Pericardium fibroblast (primary cell): ENCODE measurements at places on chromosomes 12 and 14. TPM values are rescaled to one million over a fixed set of nuclear protein-coding genes. Genes with fewer than 3 reads are reported as not detected.

NELL2 gene
- total RNA-seq = 0.09 and 0.47 TPM in 2 replicates

CD163L1 gene
- total RNA-seq = not detected in 2 replicates

CCDC196 gene
- total RNA-seq = not detected in 2 replicates

MANSC4 gene
- not detected in 2 replicates for total RNA-seq

SPIC gene
- not detected in 2 replicates for total RNA-seq

OAS1 gene
- total RNA-seq = 1.1 and 2.7 TPM in 2 replicates

EXD2 gene
- total RNA-seq = 12.7 and 12.9 TPM in 2 replicates
